Stimulated activated CD4-positive, alpha-beta T cell treated with anti-CD3 and anti-CD28 coated beads, TNF-alpha, amount 100 ng/mL, for 24 hours (primary cell): ENCODE measurements at places on chromosomes 3 and 15.

DNA sequence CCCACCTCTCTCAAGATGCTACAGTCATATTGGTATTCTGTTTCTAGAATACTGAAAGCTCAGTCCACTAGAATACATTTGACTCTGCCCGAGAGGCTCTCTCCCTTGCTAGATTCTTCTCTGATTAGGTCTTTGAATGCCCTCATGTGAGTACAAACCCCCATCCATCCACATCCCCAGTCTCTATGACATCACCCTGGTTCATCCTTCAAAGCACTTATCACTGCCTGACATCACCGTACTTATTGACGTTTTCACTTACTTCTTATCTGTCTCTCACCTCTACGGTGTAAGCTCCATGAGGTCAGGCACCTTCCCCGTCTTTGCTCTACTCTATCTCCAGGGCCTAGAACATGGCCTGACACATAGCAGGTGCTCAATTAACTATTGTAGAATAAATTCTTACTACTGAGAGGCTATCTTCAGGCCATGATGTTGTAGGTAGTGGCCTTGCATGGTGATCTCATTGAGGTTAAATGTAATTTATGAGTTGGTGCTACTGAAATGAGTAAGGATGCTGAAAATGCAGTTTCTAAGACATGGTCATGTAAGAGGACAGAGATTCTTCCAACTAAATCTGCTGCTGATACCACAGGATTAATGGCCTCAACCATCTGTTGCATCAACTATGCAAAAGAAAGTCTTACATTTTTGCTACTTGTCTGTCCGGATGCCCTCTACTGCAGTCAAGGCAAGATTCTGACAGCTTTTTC is 26.8 kb downstream of the EOGT start:
- DNase-seq: no peak

GRCh38 chr3:123286308-123287023 is 84.7 kb downstream of the SEC22A start:
- DNase-seq: peak; percentile 33

DNA sequence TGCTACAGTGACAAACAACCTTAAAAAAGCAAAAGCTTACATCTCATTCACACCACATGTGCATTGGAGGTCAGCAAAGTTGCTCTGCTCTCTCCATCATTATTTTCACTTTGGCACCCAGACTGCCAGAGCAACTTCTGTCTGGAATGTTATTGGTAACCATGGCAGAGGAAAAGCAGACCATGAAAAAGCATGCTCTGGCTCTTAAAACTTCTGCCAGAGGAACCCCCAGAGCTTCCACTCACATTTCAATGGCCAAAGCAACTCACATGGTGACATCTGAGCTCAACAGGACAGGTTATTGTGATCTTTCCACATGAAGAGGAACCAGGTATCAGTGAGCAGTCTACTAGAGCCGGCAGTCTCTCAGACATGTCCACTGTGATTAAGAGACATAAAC is 21.9 kb upstream of the FRMD5 start:
- no peak for DNase-seq

DNA sequence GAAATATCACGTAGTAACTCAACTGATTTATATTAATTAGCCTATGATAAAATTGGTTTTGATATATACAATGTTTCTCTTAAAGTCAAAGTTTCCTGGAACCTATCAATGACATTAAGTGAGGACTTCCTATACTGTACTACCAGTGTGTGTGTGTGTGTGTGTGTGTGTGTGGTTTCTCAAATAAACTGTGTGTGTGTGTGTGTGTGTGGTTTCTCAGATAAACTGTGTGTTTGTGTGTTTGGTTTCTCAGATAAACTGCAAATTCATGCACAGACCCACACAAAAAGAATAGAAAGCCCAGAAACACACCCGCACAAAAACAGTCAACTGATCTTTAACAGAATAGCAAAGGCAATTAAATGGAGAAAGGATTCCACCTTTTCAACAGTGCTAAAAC is 14.5 kb upstream of the WDR5B start:
- DNase-seq: no peak

DNA sequence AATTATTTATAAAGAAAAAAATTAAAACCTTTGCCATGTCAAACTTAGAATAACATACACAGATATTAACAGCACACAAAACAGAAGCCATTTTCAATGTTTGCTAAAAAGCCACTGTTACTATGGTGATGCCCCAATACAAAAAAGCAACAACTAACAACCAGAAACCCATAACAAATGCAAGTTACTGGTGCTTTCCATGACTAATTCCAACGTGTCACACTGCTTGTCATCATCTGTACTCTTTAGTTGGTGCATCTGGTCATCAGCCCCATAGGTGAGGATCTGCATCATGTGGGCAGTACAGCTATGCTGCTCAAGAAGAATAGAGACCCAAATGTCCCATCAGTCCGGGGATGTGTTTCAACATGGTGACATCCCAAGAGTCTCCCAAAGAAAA is 52.8 kb downstream of the ATP8B4 start:
- peak; percentile 0 for DNase-seq

GRCh38 chr15:88391700-88392099 is 75.5 kb downstream of the MRPL46 start:
- no peak for DNase-seq

DNA sequence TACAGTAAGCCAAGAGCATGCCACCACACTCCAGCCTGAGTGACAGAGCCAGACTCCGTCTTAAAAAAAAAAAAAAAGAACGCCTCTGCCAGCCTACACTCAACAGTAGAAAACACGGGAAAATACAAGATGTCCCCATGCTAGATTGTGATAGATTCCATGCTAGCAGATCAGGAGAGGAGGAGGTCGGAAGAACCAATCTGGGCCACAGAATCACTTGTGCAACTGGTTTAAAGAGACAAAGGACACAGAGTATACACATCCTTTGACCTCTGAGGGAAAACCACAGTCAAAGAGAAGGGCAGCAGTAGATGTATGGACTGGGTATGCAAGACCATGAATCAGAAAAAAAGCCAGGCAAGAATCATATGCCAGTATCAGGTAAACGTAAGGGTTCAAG is 15.9 kb downstream of the TBL1XR1 start:
- no peak for DNase-seq

DNA sequence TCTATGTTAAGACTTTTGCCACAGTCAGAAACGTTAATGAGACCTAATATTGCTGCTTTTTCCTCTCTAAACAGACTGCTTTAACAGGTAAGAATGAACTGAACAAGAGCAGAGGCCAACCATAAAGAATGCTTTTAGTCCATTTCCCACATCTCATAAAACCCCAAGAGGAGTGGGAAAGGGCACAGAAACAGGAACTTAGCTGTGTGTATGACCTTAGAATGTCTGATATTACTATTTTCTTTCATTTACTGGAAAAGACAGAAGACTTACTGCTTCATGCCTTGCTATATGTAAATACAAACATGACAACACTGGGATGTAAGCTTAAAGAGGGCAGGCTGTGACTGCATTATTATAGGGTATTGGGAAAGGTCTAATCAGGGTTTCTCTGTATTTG is 115.0 kb downstream of the ISL2 start:
- DNase-seq: no peak

GRCh38 chr3:195838714-195839113 is 27.0 kb upstream of the MUC4 start:
- DNase-seq: no peak

DNA sequence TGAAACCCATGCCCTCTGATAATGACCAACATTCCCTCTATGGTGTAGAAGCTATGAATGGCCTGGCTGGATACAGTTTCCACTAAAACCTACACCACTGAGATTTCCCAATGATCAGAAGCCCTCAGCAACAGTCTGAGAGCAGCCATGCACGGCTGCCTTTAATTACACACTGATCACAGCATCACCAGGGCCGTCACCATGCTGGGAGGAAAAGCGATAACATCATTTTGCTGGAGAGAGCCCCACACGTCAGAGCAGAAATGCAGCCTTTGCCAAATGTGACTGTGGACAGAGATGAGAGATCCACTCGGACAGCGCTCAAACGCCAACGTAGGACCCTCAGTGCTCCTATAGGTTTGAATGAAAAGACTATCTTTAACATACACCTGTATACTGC is 135.0 kb downstream of the XXYLT1 start:
- no peak for DNase-seq

DNA sequence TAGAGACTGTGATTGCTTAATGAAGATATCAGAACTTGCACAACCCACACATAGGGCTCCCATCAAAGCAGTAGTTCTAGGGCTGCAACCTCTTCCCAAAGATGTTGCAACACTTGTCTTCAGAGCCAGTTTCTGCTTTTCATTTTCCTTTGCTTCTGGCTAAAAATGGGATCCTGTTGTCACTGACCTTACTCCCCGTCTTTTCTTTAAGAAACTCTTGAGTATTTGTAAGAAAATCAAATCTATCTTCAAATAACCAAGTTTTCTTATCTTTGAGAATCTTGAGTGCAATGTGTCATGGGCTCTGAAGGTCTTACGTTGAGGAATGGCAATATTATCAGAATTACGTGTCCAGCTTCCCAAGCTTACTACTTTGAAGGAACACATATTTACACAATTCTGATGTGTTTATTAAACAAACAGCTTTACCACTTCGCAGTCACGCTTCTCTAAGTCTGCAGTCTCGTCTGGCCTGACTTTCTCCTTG is 24.1 kb downstream of the CACNA1D start:
- DNase-seq: no peak

DNA sequence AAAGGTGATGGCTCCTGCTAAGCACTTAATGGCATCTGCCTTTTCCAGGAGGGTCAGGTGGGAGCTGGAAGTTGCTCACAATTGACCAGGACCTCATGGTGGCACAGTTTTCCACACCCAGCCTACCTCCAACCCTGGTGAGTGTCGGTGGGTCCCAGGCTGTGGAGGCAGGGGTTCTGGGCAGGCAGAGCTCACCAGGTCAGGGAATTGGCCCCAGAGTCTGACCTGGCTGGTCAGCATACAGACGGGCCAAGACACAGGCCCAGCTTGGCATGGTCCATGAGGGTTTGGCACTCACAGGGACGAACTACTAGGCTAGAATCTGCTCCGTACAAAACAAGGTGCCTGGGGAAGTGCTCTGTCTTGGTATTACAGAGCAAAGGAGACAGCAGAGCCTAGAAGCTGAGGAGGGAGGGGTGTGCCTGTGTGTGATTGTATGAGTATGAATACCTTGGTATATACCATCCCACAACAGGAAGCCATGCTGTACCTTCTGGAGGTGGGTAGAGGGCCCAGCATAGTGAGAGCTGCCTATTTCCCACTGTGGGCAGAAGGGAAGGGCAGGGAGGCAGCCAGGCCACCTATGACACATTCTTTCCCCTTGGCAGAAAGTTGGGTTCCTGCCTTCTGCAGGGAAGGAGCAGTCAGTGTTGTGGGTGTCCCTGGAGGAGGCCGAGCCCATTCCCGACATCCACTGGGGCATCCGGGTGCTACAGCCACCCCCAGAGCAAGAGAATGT is 6.5 kb downstream of the APEH start:
- DNase-seq: no peak

DNA sequence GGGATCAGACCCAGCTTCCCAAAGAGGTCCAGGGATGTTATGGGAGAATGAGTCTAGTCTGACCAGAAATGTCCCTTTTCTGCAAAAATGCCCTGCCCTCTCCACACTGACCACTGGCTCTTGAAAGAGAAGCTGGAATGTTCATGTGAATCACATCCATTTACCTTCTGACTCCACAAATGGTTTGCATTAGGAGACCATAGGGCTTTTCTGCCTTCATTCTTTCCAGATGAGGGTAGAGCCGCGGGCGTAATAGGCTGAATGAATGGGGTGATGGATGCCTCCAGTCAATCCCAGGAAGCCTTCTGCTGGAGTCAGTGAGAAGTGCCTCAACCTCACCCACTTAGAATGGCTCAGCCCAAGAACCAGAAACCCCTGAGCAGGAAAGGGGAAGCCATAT is 47.2 kb upstream of the IREB2 start:
- DNase-seq: no peak

GRCh38 chr15:81332326-81332725 is 8.4 kb upstream of the STARD5 start:
- no peak for DNase-seq

GRCh38 chr15:76282465-76282864 is 28.8 kb downstream of the ETFA start:
- DNase-seq: no peak

GRCh38 chr3:148026009-148026588 is 616.9 kb downstream of the ZIC1 start:
- no peak for DNase-seq

- DNase-seq: no peak
Measured at GRCh38 chr3:11290743-11291680, 18.8 kb downstream of the ATG7 start.

DNA sequence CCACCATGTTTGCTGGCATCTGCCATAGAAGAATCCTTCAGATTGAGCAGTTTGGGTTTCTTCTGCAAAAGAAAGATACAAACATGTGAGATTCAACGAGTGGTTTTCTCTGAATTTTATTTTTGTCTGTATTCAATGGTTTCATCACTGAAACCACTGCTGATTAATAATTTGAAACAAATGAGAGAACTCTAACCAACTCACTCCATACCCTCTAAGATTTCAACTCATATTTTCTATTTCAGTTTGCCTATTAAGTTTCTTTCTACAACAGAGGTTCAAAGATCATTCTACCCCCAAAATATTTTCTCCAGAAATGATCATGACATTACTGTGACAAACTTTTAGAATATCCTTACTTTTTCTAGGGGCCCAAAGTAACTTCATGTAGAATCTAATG is 38.7 kb upstream of the MAN2C1 start:
- no peak for DNase-seq

DNA sequence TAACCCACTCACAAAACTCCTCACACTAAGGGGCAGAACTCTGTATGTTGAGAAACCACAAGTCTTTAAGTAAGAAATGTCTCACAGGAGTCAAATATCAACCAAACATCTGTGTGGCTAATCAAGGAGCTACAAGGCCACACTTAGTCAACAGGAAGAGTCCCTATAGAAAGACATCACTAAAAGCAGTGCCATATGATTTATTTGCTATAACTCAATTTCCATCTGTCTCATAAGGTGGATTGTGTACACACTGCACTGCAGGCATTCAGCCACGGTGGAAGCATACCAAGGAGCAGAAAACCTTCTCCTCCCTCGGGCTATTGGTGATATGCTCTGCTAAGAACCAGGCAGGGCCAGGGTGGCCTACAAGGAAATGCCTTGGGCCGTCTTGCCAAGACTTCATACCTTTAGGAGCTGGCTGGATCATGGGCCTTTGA is 197.6 kb upstream of the CFAP20DC start:
- no peak for DNase-seq

GRCh38 chr15:81161160-81161673 is 27.1 kb downstream of the CFAP161 start:
- no peak for DNase-seq

DNA sequence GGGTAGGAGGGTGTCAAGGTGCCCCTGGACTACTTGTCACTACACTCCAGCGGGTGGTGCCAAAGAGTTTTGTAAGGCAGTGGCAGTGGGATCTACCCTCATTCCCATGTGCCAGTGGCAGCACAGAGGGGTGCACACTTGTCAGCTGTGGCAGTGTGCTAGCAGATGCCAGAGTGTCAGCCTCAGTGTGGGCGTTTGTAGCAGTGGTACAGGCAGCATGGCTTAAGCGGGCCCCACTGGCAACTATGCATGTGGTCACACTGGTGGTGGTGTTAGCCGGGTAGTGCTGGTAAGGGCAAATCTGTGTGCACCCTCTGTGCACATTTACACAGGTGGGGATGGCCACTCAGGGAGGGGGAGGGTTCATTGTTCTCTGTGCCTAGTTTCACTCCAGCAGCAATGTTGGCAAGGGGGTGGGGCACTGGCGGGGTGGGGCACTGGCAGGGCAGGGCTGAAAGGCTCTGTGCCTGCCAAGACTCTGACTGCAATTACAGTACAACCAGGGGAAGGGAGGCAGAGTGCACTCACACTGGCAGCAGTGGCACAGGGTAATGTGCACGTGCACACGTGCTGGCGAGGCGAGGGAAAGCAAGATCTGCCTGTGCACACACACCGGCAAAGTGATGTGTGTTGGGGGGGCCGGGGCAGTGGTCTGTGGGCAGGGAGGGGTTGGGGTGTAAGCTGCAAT is 31.8 kb downstream of the MYO9A start:
- DNase-seq: no peak
